ENCODE measurements at places on chromosomes 3 and 15. TPM values are rescaled to one million over a fixed set of nuclear protein-coding genes. Genes with fewer than 3 reads are reported as not detected.
A peak's percentile ranks its signal among the peaks of the same experiment; 100 is the strongest.

GRCh38 chr15:45143056-45143455 is 13.3 kb downstream of the DUOX1 start:
- H3K27ac ChIP-seq = no peak overlapping the region
- DNase-seq = no peak
- H3K36me3 ChIP-seq = no peaks in the 10 kb centered on the region

GRCh38 chr15:63038926-63039673 is 3.4 kb upstream of the TPM1 start:
- H3K36me3 ChIP-seq = no peaks in the 10 kb centered on the region
- peaks cover 31% of the 10 kb centered on the region for H3K4me1 ChIP-seq
- H3K27ac ChIP-seq = no peak overlapping the region
- no peaks in the 10 kb centered on the region for H3K27me3 ChIP-seq

GRCh38 chr3:11558918-11559815 is 84.5 kb downstream of the VGLL4 start:
- no peak for DNase-seq
- no peak overlapping the region for H3K4me3 ChIP-seq
- H3K27me3 ChIP-seq = no peaks in the 10 kb centered on the region

DNA sequence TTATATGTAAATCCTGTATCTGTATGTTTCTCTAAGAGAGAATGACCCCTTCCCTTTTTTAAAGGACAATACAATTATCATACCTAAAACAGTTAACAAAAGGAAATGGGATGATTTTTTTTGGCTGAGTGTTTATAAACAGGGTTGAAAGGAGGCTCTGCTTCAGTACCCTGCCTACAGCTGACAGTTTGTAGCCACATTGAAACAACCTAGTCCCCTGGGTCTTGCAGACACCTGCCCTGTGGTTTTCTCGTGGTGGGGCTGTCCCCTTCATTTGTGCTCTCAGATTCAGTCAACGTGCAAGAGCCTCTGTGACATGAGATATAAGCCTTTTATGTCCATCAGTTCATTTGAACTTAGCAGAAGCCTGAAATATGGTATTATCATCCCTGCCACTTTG is 2.3 kb upstream of the HMCES start:
- no peak overlapping the region for H3K4me3 ChIP-seq
- no peaks in the 10 kb centered on the region for H3K4me1 ChIP-seq
- peaks cover 60% of the 10 kb centered on the region for H3K36me3 ChIP-seq
- no peak overlapping the region for H3K27ac ChIP-seq

GRCh38 chr3:125119752-125120378 is 64.1 kb upstream of the HEG1 start:
- H3K36me3 ChIP-seq = no peaks in the 10 kb centered on the region
- H3K27me3 ChIP-seq = no peaks in the 10 kb centered on the region
- DNase-seq = no peak
- H3K4me1 ChIP-seq = peaks cover 11% of the 10 kb centered on the region
- no peak overlapping the region for H3K4me3 ChIP-seq

GRCh38 chr3:194056731-194057415 is 79.1 kb upstream of the HES1 start:
- H3K27ac ChIP-seq = no peak overlapping the region
- H3K27me3 ChIP-seq = no peaks in the 10 kb centered on the region
- no peak overlapping the region for H3K4me3 ChIP-seq
- H3K4me1 ChIP-seq = peaks cover 16% of the 10 kb centered on the region
- DNase-seq = no peak

DNA sequence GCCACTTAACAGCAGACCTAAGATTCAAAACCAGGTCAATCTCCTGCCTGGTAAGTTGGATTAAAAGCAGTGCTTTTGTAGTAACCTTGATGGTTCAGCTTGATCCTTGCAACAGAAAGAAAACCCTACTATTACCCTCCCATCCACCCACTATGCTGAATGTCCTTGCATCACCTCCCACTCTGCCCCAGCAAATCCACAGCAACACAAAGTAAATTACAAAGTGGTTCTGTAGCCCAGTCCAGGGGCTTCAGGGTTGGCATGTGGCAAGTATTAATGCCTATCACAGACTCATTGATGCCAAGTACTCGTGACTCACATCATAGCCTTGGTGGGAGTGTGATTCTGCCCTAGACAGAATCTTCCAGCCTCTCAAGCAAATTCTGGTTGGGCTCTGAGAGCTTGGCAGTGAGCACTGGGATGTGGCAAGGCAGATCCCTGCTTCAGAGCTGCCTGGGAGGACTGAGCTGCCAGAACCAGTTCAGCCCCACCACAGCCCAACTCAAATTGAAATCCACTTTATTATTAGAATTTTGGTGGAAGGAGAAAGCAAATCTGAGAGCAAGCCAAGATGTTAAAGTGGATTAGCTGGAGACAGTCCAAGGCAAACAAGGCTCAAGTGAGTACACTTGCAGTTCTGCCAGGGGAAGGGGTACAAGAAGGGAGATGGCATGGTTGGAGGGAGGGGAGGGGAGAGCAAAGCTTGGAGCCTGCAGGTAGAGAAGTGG is 225.8 kb upstream of the UMPS start:
- H3K4me1 ChIP-seq = no peaks in the 10 kb centered on the region
- no peaks in the 10 kb centered on the region for H3K36me3 ChIP-seq
- H3K4me3 ChIP-seq = no peak overlapping the region
- H3K27me3 ChIP-seq = no peaks in the 10 kb centered on the region
- no peak overlapping the region for H3K27ac ChIP-seq

- peak overlapping the region; percentile 31 for H3K4me3 ChIP-seq
- H3K36me3 ChIP-seq = no peaks in the 10 kb centered on the region
- H3K27me3 ChIP-seq = no peaks in the 10 kb centered on the region
- H3K27ac ChIP-seq = no peak overlapping the region
Observed at GRCh38 chr3:72288955-72289691, 504.2 kb upstream of the PROK2 start.

GRCh38 chr3:64244011-64244942 is 19.0 kb upstream of the PRICKLE2 start:
- peaks cover 11% of the 10 kb centered on the region for H3K4me1 ChIP-seq
- DNase-seq = no peak
- no peaks in the 10 kb centered on the region for H3K36me3 ChIP-seq
- no peaks in the 10 kb centered on the region for H3K27me3 ChIP-seq

DNA sequence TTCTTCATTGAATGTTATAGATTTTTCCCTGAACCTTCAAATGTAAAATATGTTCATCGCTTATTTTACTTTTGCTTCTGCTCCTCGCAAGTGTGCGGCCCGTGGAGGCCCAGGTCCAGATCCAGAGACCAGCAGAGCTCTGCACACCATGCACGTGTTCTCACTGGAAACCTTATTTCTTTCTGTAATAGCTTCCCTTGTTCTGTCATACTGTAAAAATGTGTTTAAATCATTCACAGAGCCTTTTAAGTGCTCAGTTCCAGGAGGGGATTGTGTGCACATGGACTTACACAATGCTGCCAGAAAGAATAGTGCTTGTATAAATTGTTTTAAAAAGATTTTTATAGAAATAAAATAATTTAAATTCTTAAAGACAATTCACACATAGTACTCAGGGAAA is 359.3 kb downstream of the GABRG3 start:
- DNase-seq = no peak
- H3K27ac ChIP-seq = no peak overlapping the region
- H3K36me3 ChIP-seq = no peaks in the 10 kb centered on the region
- H3K4me1 ChIP-seq = no peaks in the 10 kb centered on the region
- no peaks in the 10 kb centered on the region for H3K27me3 ChIP-seq
- H3K4me3 ChIP-seq = no peak overlapping the region

DNA sequence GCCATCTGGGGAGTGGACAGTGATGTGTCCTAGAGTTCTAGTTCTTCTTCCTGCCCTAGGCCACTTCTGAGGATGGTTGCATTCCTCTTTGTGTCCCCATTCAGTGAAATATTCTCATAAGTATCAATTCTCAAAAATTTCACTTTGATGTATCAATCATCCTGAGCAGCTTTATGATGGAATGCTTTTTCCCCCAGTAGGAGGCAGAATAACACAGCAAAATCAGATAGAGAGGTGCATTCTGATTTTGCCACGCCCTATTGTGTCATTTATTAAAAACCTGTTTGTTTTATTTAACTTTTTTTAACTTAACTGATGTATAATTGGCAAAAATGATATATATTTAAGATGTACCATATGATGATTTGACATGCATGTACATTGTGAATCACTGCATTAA is 656.0 kb upstream of the GRM7 start:
- no peak overlapping the region for H3K4me3 ChIP-seq
- no peaks in the 10 kb centered on the region for H3K36me3 ChIP-seq
- no peaks in the 10 kb centered on the region for H3K4me1 ChIP-seq
- no peaks in the 10 kb centered on the region for H3K27me3 ChIP-seq
- no peak overlapping the region for H3K27ac ChIP-seq
- no peak for DNase-seq

GRCh38 chr3:15815696-15816095 is 17.9 kb upstream of the ANKRD28 start:
- H3K4me1 ChIP-seq = peaks cover 16% of the 10 kb centered on the region
- H3K27me3 ChIP-seq = no peaks in the 10 kb centered on the region
- DNase-seq = no peak
- no peaks in the 10 kb centered on the region for H3K36me3 ChIP-seq
- H3K4me3 ChIP-seq = no peak overlapping the region

DNA sequence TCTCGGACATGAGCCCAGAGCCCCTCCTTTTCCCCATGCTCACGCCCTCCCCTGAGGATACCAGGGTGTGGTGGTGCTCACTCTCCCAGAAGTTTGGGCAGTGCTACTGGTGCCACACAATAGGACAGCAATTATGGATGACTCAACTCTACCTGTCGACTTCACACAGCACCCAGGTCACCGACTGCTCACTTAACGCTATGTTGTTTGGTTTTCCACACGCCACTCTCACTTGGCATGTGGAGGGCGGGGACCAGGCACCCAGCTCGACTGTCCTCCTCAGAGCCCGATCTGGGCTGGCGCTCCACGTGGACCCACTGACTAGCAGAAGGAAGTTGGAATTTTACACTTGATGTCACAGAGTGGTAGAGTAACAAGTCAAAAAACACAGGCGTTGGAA is 30.9 kb downstream of the STIMATE start:
- no peak overlapping the region for H3K4me3 ChIP-seq
- H3K4me1 ChIP-seq = no peaks in the 10 kb centered on the region
- no peaks in the 10 kb centered on the region for H3K36me3 ChIP-seq
- no peaks in the 10 kb centered on the region for H3K27me3 ChIP-seq
- DNase-seq = no peak
- H3K27ac ChIP-seq = no peak overlapping the region

GRCh38 chr15:69920221-69920620 is 177.5 kb downstream of the TLE3 start:
- no peaks in the 10 kb centered on the region for H3K27me3 ChIP-seq
- no peak overlapping the region for H3K4me3 ChIP-seq
- DNase-seq = no peak
- no peaks in the 10 kb centered on the region for H3K4me1 ChIP-seq
- H3K36me3 ChIP-seq = no peaks in the 10 kb centered on the region

DNA sequence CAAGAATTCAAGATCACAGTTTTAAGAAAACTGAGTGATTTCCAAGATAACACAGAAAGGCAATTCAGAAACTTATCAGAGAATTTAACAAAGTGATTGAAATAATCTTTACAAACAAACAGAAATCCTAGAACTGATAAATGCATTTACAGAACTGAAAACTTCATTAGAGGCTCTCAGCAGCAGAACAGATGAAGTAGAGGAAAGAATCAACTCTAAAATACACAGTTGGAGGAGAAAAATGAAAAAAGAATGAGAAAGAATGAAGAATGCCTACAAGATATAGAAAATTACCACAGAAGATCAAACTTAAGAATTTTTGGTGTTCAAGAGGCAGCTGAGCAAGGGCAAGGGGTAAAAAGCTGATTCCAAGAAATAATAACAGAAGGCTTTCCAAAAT is 168.8 kb downstream of the POLR2M start:
- H3K4me1 ChIP-seq = no peaks in the 10 kb centered on the region
- no peaks in the 10 kb centered on the region for H3K27me3 ChIP-seq
- no peak overlapping the region for H3K4me3 ChIP-seq
- H3K27ac ChIP-seq = no peak overlapping the region
- H3K36me3 ChIP-seq = no peaks in the 10 kb centered on the region

- H3K4me1 ChIP-seq = peaks cover 41% of the 10 kb centered on the region
- H3K36me3 ChIP-seq = no peaks in the 10 kb centered on the region
- no peak overlapping the region for H3K4me3 ChIP-seq
- no peak overlapping the region for H3K27ac ChIP-seq
- no peak for DNase-seq
Observed at GRCh38 chr15:73608475-73608874, 24.7 kb downstream of the NPTN start.

DNA sequence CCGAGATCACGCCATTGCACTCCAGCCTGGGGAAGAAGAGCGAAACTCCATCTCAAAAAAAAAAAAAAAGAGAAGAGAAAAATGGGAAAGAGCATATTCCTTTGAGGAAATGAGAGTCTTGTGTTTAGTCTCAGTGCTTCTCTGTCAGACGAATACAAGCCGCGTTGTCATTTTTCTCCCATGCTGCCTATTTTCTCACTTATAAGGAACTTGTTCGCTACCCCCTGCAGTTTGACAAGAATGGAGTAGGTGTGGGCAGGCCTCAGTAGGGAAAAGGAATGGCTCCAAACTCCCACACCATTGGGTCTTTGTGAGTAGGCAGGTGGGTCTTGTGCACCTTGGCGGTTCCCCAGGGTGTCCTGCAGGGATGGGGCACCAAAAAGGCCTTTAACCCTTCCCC is 6.5 kb downstream of the GPR160 start:
- no peaks in the 10 kb centered on the region for H3K4me1 ChIP-seq
- H3K36me3 ChIP-seq = no peaks in the 10 kb centered on the region
- no peak overlapping the region for H3K4me3 ChIP-seq
- no peak for DNase-seq
- H3K27me3 ChIP-seq = no peaks in the 10 kb centered on the region

DNA sequence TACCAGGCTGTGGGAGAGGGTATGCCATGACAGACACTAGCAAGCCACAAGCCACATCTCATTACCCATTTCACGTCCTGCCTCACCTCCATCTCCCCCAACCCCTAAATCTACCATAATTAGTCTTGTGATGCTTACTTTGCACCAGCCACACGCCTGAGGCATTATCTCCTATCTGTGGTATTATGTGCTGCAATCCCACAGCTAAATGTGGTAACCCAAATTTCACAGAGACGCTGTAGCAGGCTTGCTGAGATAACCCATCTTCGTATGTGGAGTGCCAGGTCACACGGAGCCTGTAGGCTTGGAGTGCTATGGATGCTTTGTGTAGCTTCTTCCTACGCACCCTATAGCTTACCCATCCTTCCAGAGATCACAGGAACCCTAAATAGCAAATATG is 256.7 kb upstream of the KCNH8 start:
- no peaks in the 10 kb centered on the region for H3K36me3 ChIP-seq
- no peak overlapping the region for H3K27ac ChIP-seq
- H3K4me1 ChIP-seq = no peaks in the 10 kb centered on the region
- H3K27me3 ChIP-seq = no peaks in the 10 kb centered on the region
- no peak overlapping the region for H3K4me3 ChIP-seq

MESP2 gene
- total RNA-seq = not detected

RYR3 gene
- total RNA-seq = not detected

MYZAP gene
- 610 TPM for total RNA-seq

LEKR1 gene
- total RNA-seq = 0.76 TPM

SOX14 gene
- not detected for total RNA-seq

TRMT10C gene
- 26.0 TPM for total RNA-seq

ST6GAL1 gene
- 67.0 TPM for total RNA-seq

MOBP gene
- total RNA-seq = not detected

ZPLD1 gene
- not detected for total RNA-seq

GRM2 gene
- total RNA-seq = 0.56 TPM

ATP13A4 gene
- 0.97 TPM for total RNA-seq

Measured in heart left ventricle (tissue), 16 donors.